ENCODE measurements at places on chromosomes 4 and X.

DNA sequence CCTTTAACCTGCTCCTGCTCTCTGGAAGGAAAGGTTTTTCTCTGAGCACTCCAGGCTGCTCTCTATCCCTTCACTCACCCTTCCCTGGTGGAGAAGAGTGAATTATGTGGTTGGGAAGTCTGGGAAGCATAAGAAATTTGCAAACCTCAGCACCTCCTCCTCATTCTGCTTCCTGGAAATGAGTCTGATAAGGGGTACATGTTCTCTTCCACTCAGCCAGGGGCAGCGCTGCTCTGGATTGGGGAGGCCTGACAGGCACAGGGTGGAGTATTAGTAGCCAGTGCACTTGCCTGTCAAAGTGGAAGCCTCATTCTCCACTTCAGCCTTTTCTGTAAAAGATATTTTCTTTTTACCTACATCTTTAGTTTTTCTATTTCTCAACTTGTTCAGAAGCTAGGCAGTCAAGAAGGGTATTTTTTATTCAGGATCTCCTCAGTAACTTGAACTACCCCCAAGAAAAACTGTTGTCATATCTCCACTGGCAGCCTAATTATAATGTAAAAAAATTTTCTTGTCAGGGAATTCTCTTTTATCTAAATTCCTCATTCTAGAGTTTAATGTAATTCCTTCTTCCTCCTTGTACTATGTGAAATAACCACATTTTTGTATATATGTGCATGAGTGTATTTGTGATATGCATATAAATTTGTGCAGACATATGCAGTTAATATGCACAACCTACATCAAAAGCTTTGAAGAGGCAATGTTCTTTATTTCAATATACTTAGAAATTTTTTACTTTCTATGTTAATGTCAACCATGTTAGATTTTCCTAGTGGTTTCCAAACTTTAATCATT, 15.3 kb downstream of the ADAMTS3 start:
- peak; percentile 14 for DNase-seq

GRCh38 chr4:180665994-180666824, 1577.0 kb upstream of the TENM3 start:
- DNase-seq, result peak; percentile 28

DNA sequence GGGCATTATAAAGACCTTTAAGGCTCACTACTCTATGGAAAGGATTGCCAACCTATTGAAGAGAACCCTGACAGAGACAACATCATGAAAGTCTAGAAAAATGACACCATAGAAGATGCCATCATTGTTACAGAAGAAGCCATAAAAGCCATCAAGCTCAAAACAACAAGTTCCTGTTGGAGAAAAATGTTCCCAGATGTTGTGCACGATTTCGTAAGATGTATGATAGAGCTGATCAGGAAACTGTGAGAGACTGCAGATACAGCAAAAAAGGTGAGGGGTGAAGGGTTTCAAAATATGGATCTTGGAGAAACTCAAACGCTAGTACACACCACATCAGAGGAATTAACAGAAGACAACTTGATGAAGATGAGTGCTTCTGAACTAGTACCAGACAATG, 53.3 kb downstream of the WDFY3 start:
- no peak for DNase-seq

- no peak for DNase-seq
Observed at GRCh38 chr4:41475402-41475801, 62.6 kb upstream of the LIMCH1 start.

- no peak for DNase-seq
Observed at GRCh38 chrX:65194547-65194946, 218.3 kb upstream of the ZC4H2 start.

GRCh38 chrX:106009145-106009544, 29.4 kb downstream of the SERPINA7 start:
- no peak for DNase-seq

GRCh38 chr4:101125045-101125942, 222.0 kb downstream of the PPP3CA start:
- no peak for DNase-seq

DNA sequence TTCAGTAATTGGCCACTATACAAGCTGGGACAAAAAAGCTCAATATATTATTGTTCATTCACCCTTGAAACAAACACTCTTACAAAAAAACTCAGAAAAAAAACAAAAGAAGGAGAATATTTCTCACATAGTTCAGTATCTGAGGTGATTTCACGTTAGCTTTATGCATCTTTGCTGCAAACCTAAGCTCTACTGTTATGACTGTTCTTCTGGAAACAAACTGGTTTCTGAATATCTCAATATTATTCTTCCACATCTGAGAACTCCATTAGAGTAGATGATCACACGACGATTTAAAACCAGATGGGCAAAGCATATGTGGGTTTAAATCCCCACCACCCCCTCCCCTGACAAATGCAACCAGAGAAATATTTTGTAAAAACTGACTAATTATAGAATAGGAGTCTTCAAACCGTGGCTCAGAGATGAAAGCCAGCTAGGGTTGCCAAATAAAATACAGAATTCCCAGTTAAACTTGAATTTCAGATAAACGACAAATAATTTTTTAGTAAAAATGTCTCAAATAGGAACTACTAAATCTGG, 182.0 kb upstream of the FAM241A start:
- no peak for DNase-seq

DNA sequence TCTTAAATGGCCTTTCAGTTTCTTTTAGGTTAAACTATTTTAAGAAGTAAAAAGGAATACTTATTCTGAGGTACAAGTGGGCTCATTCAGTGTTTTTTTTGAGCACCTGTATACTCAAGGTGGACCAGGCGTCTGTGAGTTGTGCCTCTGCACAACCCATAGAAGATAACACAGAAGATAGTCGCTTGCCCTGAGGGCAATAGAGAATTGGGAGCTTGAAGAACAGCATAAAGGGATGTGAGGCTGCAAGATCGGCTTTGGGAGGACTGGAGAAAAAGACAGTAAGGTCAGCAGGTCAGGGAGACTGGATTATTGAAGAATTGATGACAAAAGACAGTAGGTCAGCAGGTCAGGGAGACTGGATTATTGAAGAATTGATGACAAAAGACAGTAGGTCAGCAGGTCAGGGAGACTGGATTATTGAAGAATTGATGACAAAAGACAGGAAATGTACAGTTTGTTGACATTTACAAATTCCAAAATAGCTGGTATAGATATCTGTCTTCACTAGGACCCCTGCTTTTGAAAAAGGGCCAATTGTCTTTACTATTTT, 3.1 kb downstream of the CPE start:
- DNase-seq, result no peak

- DNase-seq, result no peak
Observed at GRCh38 chrX:69161786-69162349, 3.4 kb downstream of the PJA1 start.

- no peak for DNase-seq
Observed at GRCh38 chr4:159538556-159538955, 435.7 kb downstream of the RAPGEF2 start.

GRCh38 chrX:74119016-74119910, 184.7 kb upstream of the ZCCHC13 start:
- no peak for DNase-seq

- DNase-seq, result no peak
Observed at GRCh38 chr4:48692044-48692443, 88.0 kb downstream of the FRYL start.

GRCh38 chrX:152072236-152072635, 66.1 kb downstream of the MAGEA10 start:
- no peak for DNase-seq
